ENCODE measurements at places on chromosomes 7 and 10. TPM values are rescaled to one million over a fixed set of nuclear protein-coding genes. Genes with fewer than 3 reads are reported as not detected.

Gene SYPL1
- total RNA-seq, result 85.4 TPM

Gene CHAT
- not detected for total RNA-seq

Gene TMEM130
- total RNA-seq, result 1.5 TPM

Gene PLXDC2
- total RNA-seq, result 33.2 TPM

Gene RASA4
- 26.1 TPM for total RNA-seq

Gene FAM13C
- total RNA-seq, result 3.2 TPM

Gene SPDYE2B
- not detected for total RNA-seq

Gene STEAP4
- 0.11 TPM for total RNA-seq

Gene WEE2
- not detected for total RNA-seq

Gene OPN1SW
- not detected for total RNA-seq

Gene GIMAP1
- not detected for total RNA-seq

Gene PARD3
- 37.2 TPM for total RNA-seq

Gene EVX1
- total RNA-seq, result not detected

Gene CD36
- total RNA-seq, result 0.08 TPM

- no peak for DNase-seq
Observed at GRCh38 chr10:1564791-1565190, 172.5 kb downstream of the ADARB2 start.

- DNase-seq, result no peak
Observed at GRCh38 chr10:6058682-6059475, 3.3 kb downstream of the IL2RA start.

DNA sequence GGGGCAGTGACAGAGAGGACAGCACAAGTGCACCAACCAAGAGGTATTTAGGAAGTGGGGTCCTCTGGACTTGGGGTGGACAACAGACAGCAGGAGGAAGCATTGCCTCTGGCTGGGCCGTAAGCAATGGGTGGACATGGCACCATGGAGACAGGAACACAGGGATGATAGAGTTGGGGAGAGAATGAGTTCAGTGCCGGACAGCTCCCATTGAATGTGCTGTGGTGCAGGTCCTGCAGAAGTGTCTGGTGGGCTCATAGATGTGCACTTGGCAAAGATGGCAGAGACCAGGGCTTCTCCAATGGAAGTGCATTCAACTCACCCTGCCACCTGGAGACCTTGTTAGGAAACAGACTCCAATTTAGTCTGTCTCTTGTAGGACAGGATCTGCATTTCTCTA, 341.5 kb upstream of the ZMIZ1 start:
- DNase-seq, result no peak

GRCh38 chr10:31362023-31362641, 43.1 kb downstream of the ZEB1 start:
- no peak for DNase-seq

DNA sequence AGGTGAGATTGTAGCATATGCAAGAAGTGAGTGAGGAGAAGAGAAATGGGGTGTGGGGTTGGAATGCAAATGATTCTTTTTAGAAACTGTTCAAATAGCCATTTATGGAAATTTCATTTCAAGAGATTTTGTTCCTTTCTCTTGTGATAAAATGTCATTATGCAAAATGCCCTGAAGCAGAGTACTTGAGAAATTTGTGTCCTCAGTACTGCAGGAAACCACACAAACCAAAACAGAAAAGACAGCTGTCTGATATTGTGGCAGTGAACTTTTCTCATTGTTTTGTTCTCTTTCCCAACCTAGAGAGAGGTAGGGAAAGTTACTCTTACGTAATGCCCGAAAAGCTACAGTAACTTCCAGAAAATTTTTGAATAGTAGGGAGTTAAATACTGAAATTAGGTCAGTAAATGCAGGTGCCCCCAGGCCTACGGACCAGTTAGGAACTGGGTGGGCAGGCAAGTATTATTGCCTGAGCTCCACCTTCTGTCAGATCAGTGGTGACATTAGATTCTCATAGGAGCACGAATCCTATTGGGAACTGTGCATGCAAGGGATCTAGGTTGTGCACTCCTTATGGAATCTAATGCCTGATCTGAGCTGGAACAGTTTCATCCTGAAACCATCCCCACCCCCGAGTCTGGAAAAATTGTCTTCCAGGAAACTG, 34.0 kb downstream of the DLD start:
- DNase-seq, result no peak

DNA sequence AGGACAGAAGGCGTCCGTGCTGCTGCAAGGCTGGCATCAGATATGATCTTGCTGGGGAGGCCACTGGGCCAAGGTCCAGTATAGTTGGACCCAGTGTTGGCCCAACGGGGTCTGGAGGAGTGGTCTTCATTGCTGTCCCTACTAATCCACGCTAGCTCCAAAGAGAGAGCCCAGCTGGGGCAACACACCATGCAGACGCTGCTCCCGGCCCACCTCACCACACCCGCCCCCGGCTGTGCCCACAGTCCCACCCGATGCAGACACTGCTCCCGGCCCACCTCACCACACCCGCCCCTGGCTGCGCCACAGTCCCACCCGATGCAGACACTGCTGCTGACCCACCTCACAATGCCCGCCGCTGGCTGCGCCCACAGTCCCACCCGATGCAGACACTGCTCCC, 121.5 kb downstream of the VIPR2 start:
- DNase-seq, result no peak

DNA sequence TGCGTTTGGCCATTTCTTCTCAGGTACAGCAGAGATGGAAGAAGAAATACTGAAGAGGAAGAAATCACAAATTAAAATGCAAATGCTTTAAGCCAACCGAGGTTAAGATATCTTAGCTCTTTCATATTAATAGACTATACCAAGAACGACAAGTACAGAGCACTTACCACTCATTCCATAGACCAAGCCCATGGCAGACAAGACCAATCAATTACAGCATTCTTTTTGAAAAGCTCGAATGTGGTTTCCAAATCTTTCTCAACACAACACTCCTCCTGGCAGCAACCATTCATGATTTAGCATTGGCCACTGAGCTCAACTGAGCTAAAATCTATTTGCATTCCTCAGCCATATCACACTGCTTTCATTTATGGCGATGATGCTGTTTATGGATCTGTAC, 2.7 kb downstream of the ASAH2 start:
- DNase-seq, result no peak

GRCh38 chr7:47218378-47219176, 363.3 kb downstream of the TNS3 start:
- no peak for DNase-seq

- no peak for DNase-seq
Observed at GRCh38 chr7:73446682-73447081, 13.1 kb downstream of the FZD9 start.

- no peak for DNase-seq
Observed at GRCh38 chr10:112969542-112969941, 19.5 kb downstream of the TCF7L2 start.

GRCh38 chr10:77448226-77448625, 189.4 kb downstream of the KCNMA1 start:
- no peak for DNase-seq

DNA sequence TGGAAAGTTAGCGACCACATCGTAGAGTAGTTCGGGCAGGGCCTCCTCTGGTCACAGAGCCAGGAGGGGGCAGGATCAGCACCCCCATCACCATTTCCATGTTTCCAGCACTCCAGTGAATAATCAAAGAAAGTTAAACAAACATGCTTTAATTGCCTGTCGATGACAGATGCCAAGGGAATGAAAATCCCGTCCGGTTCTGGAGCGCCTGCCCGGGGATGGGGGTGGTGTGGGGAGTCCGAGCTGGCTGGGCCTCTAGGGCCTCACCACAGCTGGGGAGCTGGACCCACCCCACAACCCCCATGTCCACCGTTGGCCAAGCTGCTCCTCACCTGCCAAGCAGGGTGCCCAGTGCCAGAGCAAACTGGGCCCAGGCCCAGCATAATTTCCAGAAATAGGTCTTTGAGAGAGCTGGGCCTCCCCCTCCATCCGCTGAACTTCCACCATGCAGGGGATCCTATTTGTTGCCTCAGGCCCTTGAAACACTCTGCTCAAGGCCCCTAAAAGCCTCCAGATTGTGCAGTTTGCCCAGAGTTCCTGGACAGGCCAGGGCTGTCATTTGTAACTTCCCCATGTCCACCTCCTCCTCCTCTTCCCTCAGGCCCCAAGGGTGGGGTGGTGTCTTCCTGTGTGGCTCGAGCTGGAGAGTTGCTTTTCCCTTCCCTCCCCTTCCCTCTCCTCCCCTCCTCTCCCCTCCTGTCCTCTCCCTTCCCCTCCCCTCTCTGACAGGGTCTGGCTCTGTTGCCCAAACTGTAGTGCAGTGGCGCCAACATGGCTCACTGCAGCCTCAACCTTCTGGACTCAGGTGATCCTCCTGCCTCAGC, 101.0 kb downstream of the MYL10 start:
- no peak for DNase-seq

DNA sequence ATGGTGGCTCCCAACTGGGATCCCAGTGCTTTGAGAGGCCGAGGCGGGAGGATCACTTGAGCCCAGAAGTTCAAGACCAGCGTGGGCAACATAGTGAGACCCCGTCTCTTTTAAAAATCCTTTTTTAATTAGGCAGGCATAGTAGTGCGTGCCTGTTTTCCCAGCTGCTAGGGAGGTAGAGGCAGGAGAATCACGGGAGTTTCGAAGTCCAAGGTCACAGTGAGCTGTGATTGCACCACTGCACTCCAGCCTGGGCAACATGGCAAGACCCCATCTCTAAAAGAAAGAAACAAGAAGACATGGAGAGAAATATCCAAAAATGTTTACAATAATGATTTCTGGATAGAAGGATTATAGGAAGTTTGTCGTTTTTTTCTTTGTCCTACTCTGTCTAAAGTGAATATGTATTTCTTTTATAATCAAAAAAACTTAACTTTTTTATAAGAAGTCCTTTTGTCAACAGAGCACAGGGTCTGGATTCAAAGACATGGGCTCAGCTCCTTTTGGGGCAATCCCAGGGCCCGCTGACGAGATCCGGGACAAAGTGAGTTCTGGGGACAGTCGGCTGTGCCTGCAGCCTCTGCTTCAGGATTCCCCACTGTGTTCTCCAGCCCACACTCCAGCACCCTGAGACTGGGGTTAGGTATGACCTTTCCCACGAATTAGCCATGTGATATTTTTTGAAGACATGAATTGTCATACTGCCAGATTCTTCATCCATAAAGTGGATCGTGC, 45.6 kb downstream of the PDGFA start:
- no peak for DNase-seq

- no peak for DNase-seq
Observed at GRCh38 chr7:32072397-32072796, 2.2 kb upstream of the PDE1C start.

DNA sequence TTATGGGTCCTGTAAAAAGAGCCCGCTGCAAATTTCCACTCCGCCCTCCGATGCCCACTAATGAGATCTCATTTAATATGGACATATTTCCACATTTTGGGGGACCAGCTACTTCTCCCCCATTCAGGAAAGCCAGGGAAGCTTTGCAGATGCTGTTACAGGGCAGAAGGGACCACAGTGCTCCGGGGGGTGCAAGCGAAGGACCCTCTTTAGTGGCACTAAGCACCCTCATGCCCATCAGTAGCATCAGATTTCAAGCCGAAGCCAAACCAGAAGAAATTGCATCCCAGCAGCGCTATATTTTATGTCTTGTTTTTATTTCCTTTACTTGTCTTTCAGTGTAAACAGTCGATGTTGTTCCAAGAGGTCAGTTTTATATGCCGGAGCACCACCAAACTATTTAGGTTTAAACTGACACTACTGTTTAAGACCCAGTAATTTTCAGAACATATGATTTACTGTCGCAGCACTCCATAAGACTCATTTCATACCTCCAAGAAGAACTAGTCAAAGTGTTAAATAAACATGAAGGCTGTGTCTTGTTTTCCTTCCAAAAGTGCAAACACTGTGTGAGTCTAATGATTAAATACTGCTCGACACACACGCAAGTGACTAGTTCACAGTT, 122.2 kb upstream of the MGMT start:
- peak; percentile 73 for DNase-seq

GRCh38 chr10:122142641-122143237, 128.4 kb upstream of the BTBD16 start:
- no peak for DNase-seq

DNA sequence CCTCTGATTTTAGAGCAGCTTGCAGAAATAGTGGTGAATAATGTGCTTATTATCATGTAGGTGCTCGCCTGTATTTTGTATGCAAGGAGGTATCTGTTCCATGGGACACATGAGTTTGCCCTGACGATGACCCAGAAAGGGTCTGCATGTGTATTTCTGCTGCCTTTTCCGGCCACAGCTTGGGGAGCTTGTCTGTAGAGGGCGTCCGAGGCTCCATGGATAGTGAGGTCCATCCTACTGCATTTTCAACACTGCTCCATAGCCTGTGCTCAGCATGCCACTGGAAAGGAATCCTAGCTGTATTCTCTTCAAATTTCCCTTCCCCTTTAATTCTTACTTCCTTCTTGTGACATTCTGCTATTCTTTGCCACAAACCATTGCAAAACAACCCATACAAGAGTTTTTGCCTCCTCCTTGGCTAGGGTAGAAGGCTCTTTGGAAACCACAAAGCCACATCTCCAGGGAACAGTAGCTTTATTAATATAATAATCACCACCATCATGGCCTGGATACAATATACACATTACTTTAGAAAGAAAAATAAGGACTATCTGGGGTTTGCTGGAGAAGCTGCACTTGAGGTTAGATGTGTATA, 127.7 kb downstream of the DYNC1I1 start:
- no peak for DNase-seq

- DNase-seq, result no peak
Observed at GRCh38 chr7:24059775-24060174, 224.2 kb upstream of the NPY start.

GRCh38 chr10:75049316-75050148, 61.9 kb upstream of the SAMD8 start:
- DNase-seq, result no peak

GRCh38 chr10:58851606-58852005, 324.8 kb upstream of the PHYHIPL start:
- no peak for DNase-seq
